ENCODE measurements at places on chromosomes 3 and 15.

DNA sequence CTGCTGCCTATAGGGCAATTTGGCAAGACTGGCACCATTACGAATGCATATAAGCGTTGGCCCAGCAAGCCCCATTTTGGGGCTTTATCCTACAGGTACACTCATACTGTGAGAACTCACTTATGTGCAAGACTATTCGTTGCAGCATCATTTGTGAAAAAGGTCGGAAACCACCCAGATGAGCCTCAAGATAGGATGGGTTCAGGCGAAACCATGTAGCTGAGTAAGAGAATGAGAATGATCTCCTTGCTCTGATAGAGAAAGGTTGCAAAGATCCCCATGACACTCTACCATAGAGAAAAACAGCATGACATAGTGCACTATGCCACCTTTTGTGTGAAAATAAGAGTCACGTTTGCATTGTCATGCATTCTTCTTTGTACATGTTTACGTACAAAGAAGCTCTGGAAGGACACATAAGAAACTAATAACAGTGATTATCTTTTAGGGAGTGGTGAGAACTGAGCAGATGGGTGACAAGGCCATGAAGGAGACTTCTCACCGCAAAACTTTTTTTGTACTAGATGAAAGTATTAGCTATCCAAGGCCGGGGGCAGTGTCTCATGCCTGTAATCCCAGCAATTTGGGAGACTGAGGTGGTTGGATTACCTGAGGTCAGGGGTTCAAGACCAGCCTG is 50.0 kb downstream of the RHCG start:
- no peak for DNase-seq

GRCh38 chr3:72574144-72574543 is 274.1 kb downstream of the SHQ1 start:
- DNase-seq = no peak

DNA sequence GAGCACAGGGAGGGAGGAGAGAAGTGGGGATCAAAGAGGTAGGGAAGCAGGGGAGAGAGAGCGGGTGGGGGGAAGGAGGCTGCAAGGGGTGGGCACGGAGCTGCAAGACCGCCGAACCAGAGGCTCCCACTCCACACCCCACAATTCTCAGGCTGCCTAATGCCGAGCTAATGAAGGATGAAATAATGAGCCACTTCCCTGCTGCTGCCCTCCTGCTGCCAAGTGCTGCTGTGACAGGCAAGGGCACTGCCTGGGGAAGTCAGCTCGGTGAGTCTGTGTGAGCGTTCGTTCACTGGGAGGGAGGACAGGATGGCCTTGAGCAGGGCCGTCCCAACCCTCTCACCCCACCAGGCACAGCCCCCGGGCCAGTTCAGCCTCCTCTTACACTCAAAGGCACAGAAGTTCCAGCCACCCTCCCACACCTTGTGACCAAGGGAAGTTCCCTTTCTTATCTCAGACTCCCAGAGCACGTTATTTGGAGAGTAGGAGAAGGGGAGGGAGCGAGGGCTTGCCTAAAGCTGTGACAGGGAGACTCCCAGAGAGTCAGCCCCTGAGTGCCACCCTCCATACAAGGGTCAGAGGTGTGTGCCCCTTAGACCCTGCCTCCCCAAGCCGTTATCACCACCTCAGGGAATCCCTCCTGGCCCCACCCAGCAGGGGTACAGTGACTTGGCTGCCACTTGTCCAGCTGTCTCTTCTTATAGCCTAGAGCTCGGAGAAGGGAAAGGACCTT is 12.4 kb downstream of the GLYCTK start:
- DNase-seq = no peak

GRCh38 chr3:192130534-192131132 is 596.7 kb downstream of the FGF12 start:
- DNase-seq = peak; percentile 45

DNA sequence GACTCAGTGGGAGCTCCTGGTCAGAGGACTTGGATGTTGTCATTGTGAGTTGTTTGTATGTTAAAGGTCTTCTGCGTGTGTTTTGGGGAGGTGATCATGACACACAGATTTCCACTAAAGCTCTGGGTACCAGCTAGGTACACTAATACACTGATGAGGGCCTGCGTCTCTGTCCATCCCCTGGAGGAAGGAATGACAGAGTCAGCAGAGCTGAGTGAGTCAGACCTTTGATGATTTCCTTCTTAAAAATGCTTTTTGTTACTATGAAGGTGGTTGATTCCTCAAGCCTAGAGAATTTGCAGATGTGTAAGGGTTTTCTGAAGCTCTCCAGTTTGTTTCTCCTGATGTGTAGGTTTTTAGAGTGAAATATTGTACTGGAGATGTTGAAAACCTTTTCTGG is 424.1 kb upstream of the TPM1 start:
- peak; percentile 85 for DNase-seq

GRCh38 chr15:79094611-79095021 is 4.0 kb upstream of the RASGRF1 start:
- DNase-seq = no peak

- peak; percentile 50 for DNase-seq
These were observed 52.7 kb upstream of the SPTSSB start for GRCh38 chr3:161423911-161424522.

DNA sequence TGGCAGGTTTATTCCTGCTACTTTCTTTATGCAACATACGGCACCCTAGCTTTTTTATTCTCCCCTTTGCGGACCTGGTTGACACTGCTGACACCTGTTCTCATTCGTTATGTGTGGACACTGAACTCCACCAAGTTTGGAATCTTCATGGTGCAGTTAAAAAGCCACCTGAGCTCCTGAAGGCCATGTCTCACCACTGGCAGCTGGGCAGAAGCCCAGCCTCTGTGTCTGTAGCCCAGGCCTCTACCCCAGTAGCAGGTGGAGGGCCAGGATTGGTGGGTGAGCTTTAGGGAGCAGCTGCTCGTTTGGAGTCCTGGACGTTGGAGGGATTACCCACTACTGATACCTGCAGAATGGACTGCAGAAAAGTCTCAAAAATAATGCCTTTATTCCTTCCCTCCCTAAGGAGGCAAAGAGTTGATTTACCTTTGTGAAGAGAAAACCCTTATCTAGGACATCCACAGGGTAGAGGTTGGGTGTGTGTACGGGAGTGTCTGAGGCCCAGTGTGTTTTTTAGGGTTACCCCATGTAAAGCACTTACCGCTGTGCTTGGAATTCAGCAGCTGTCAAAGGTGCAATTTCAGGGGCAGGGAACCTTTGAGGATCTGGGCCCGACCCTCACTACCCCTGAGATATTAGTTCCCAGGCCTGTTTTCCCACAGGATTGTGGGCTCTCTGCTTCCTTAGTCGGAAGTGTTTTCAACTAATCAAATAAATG is 637 bp upstream of the CCNDBP1 start:
- DNase-seq = no peak

DNA sequence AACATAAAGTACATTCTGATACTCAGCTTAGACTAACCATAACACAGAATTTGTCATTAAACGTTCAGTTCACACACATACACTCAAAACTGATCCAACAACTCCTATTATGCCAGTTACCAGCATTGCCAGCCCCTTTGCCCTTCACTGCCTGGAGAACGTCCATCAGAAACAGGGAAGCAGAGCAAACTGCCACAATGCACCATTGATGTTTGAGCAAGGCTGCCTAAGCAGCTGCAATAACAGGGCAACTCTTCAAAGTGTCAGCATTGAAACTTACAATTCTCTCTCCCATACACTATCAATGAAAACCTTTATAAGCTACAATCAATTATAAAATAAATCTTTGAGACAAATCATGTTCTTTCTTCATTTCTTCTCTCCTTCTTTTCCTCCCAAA is 85.1 kb downstream of the ZBTB20 start:
- DNase-seq = no peak

GRCh38 chr3:143531101-143531500 is 317.2 kb downstream of the SLC9A9 start:
- DNase-seq = no peak

DNA sequence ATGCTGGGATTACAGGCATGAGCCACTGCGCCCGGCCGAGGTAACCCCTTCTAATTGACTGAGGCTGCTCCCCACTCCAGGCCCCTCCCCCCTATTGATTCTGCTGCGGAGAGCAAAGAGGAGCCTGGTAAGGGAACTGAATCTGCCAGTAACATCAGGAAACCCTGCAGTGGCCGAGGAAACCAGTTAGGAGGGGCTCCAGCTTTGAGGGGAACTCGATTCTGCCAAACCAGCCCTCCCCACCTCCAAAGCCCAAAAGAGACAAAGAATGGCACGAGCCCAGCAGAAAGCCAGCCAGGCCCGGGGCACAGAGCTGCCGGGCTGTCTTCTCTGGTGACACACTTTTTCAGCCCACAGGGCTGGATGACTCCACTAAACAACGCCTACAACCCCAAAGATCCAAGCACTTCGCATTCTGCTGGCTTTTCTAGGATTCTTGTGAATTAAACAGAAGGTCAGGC is 15.0 kb upstream of the ACAD9 start:
- no peak for DNase-seq

DNA sequence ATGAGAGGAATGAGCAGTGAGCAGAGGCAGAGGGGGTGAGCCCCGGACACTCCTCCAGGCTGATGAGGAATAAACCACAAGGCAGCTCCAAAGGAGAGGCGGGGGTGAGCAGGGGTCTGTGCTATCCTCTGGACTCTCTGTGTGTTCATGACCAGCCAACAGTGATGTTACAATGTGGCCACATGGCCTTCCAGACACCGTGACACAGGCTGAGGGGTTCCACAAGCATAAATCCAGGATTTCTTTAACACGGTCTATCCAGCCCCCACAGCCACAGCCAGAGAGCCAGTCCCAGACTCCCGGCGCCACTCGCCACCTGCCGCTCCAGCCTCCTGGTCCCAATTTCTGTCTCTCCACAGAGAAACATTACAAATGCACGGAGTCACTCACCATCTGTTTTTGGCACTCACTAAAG is 24.4 kb downstream of the XXYLT1 start:
- peak; percentile 58 for DNase-seq

DNA sequence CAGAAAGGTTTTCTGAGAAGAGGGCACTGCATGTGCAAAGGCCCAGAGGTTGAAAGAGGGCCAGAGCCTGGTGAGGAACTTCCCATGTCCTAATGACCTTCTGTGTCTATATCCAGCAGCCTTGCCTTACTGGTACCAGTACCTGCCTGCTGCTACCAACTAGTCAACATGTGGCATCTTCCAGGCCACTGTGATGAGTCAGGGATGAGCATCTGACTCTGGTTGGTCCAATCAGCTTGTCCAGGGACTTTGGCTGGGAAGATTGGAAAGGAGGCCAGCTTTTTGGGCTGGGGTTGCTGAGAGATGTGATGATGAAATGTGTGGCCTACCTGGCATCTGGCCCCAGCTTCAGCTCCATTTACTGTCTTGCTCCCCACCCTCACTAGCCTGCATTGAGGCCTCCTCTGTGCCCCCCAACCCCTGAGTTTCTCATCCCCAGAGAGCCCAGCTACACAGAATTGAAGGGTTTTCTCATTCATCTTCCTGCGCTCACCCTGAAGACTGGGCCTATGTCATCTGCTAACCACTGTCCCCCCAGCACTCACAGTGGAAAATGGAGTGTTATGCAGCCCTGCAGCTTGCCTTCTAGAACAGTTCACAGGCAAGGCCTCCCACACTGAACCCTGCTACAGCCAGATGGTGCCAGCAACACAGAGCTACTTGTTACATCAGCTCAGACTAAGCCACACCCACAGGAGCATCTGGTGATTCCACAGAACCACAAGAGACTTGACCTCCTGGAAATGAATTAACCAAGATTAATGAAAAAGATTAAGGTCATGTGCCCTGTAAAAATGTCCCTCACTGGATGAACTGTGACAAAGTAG is 1.3 kb upstream of the TWF2 start:
- peak; percentile 91 for DNase-seq

GRCh38 chr3:70201975-70202374 is 110.5 kb downstream of the MDFIC2 start:
- no peak for DNase-seq

DNA sequence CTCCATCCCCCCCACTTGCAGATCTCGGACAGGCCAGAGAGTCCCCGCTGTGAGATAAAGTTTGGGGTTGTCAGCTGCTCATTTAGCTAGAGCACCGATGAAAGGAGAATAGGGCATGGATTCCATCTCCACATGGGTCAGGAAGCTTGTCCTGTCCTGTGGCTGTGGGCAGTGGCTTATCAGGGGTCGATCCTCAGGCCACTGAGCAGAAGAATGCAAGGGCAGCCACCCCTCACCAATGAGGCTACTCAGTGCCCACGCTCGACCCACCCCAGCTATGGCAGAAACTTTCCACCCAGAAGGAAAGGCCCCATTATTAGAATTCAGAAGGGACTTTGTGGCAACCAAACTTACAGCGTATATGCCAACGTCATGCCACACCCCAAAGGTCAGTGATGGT is 43.3 kb downstream of the CPN2 start:
- no peak for DNase-seq

GRCh38 chr3:33897306-33897705 is 98.9 kb downstream of the PDCD6IP start:
- no peak for DNase-seq

- DNase-seq = peak; percentile 58
These were observed 217.7 kb upstream of the CGNL1 start for GRCh38 chr15:57158589-57158988.

Data from fibroblast of skin of scalp (primary cell).